CD4-positive, alpha-beta T cell treated with Interferon gamma for 1 hour (primary cell): ENCODE measurements at places on chromosomes 7 and 10.

DNA sequence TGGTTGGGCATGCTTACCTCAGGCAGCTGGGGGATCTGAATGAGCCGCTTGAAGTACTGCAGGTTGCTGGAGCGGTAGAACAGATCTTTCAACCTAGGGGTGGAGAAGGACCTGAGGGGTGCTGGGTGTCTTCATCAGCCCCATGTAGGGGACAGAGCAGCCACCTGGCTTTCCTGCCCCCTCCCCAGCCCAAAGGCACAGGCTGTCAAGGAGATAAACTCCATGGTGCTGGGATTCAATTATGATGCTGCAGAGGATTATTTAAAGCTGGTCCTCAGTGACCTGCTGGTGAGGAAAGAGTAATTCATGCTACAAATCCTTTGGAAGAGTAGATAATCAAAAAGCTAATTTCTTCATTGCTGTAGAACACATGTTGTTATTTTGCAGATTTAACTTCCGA is 71.1 kb downstream of the SPDYE5 start:
- no peak for DNase-seq

DNA sequence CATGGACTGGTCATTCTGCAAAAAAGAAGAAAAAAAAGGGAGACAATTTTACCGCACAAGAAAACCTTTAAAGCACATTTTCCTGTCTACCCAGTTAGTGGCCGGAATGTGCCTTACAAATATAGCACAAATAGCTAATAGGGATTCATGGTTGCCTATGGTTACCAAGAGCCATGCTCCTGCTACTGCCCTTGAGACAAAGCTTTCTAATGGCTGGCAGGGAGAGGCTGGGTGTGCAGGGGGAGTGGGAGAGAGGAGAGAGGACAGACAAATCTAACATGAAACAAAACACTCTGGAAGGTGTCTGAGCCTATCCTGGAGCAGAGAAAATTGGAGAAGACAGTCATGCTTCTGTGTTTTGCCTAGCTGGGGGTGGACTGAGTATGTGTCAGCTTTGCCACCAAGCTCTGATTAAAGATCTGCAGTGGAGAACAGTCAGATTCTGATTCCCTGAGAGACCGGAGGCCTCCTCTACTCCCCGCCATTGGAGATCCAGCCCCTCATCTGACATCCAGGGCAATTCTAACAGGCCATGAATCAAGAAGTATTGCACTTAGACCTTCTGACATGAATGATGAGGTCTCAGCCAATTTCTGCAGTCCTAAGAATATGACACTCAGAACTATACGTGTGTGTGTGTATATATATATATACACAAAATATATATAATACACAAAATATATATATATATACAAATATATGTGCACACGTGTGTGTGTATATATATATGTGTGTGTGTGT is 80.2 kb downstream of the PRTFDC1 start:
- no peak for DNase-seq

GRCh38 chr10:36185097-36185496 is 543.0 kb upstream of the FZD8 start:
- no peak for DNase-seq

DNA sequence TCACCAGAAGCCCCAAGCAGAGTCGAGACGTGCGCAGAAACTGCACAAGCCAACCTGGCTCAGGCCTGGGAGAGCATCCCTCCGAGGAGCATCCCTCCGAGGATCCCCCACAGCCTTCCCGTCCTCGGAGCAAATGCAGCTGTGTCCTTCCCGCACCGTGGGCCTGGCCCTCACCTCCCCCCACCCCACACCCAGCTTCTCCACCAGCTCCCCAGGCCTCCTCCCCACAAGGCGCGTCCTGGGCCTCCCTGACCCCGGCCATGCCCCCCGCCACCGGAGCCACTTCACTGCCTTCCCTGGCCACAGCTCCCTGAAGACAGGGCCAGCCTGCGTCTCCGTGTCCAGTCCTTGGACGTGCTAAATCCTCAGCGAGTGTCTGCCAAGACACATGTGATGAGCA is 60.6 kb downstream of the PTPRN2 start:
- no peak for DNase-seq

DNA sequence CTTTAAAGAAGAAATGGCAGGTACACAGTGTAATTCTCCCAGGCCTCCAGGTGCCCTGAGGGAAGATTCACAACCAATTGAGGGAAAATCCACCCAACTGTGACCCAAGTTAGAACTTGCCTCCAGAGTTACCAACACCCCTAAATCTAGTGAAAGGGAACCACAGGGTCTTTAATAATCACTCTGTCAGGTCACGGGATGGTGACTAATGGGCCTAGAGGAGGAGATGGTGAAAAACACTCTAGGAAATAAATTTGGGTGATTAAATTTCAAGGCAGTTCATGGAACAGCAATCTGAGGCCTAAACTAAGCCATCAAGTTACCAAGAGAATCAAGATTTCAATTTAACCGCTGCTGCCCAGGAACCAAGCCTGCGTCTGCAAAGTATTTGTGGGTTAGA is 26.7 kb upstream of the SLF2 start:
- no peak for DNase-seq

- DNase-seq, result peak; percentile 77
These were observed 193.8 kb upstream of the ADO start for GRCh38 chr10:62610649-62611229.

DNA sequence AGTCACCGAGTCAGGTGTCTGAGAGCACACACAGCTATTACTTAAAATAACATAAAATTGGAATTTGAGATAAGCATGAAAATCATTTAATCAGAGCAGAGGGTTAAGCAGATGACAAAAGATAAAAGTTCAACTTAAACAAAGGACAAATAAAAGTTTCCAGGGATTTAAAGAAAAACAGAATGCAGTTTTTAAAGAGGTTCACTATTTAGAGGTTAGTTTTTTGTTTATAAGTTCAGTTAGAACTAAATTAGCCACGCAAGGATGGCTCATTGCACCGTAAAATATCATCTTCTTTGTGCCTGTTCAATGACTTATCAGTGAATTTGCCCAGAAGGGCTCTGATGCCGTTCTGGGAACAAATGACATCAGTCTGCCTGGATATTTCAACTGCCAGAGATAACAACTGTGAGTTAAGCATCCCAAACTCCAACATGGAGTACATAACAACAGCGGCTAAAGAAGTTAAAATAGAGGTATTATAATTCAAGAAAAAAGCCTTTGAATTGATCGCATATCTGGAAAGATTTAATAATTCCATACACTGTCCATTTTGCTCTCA is 107.8 kb downstream of the ANK3 start:
- DNase-seq, result no peak

DNA sequence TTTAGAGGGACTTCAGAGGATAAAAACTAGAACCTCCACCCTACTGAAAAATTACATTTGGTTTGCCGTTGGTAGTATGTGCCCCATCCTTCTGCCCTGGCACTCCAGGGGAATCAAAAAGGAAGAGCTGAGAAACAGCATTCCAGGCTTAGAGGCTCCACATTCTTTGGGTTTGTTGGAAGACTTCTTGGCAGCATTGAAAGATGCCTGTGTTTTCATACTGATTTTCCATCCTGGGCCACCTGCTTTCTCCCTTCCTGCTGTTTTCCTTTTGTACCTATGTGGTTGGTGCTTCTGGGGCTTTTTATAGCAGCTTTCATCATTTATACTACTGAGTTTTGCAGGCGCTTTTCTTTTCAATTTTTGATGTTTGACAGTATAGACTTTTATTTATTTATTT is 61.7 kb downstream of the AUTS2 start:
- DNase-seq, result no peak

GRCh38 chr7:102978284-102978683 is 65.5 kb downstream of the LRRC17 start:
- peak; percentile 2 for DNase-seq

DNA sequence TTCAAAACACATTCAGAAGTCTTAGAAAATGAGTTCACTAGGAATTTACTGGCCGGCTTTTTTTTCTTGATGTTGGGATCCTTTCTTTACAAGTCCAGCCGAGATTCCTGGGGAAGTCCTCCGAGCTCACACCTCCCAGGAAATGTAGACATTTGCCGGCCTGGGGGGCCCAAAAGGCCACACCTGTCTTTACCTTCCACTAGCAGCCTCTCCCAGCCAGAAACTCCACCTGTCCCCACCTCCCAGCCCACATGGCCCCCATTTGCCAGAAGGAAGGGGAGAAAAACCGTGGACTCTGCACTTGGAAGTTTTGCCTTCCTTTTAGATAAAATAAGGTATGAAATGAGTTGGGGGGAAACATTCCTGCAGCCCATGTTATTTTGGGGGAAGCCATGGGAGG is 27.6 kb upstream of the EMX2 start:
- DNase-seq, result no peak

- no peak for DNase-seq
These were observed 261.9 kb upstream of the LYZL1 start for GRCh38 chr10:29026802-29027580.

GRCh38 chr7:150936018-150936417 is 42.1 kb downstream of the KCNH2 start:
- no peak for DNase-seq

DNA sequence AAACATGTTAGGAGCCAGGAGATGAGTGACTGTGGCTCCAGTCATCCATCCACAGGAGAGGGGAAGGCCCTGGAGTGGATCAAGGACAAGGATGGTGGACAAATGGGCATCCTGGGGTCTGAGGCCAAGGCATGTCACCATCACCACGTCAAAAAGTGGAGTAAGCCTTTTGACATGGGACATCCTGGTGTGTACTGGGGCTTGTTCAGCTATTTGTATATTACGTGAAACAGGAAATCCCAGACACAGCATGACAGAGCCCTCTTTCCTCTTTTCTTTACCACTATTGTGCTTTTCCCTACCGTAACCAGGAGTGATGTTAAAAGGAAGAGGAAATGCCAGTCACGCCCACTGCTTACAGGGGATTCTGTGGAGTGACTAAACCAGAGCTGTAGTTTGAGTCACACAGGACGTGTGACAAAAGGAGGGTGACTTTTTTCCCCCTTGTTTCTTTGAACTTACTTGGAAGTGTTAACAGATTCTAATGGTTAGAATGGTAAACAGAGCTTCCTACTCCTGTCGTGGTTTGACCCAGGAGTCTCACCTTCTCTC is 15.4 kb downstream of the ACSL5 start:
- DNase-seq, result peak; percentile 73

DNA sequence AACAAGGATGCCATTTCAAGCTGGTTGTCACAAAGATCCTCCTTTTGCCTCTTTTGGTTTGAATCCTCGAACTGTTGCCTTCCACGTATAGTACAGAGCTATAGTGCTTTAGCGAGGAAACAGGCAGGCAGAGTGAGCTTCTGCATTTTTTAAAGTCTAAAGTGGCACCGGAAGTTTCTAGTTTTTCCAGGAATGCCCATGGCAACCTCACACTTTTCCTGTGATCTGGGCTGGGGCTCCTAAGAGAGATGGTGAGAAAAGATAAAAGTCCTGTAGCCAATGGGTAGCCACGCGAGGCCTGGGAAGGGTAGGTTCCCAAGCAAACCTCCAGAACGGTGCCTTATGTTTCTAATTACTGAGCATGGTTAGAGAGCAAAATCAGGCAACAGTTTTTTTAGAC is 76.7 kb downstream of the CALD1 start:
- no peak for DNase-seq

GRCh38 chr7:20269726-20270125 is 52.5 kb upstream of the MACC1 start:
- DNase-seq, result no peak

DNA sequence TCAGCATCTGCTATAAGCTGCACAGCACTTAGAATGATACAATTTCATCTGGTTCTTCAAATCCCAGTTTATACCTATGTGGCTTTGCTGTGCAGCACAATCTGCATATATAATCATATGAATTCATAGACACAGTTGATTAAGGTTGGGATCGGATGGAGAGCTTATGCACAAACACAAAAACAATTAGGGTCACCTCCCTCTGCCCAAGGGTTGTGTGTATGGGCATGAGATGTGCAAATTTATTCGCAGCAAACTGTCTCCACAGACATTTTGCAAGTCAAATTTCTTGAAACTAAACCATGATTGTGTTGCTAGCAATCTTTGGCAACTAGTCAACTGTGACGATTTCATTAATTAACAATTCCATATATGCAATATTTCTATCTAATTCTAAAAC is 955.7 kb downstream of the SORCS3 start:
- no peak for DNase-seq

- DNase-seq, result peak; percentile 41
These were observed 7.0 kb upstream of the GBX1 start for GRCh38 chr7:151174246-151175046.

GRCh38 chr10:70051848-70052247 is 798 bp upstream of the MACROH2A2 start:
- DNase-seq, result no peak

DNA sequence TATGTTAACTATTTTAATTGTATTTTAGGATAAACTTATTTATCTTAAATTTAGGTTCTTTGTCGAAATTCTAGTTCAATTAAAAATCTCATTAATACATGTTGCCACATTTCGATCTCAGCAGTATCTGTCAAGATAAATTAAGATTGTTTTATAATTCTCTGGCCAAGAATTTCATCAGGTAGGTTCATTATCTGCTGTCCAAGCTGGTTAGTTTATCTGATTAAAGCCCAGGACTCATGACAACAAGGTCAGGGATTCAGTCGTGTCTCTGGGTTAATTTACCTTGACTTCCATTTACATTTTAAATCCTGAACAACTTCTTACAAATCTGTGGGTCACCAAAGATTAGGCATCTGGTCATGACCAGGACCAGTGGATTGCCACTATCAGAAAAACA is 7.6 kb downstream of the STEAP4 start:
- no peak for DNase-seq

GRCh38 chr10:24944512-24945255 is 7.7 kb downstream of the PRTFDC1 start:
- DNase-seq, result no peak

DNA sequence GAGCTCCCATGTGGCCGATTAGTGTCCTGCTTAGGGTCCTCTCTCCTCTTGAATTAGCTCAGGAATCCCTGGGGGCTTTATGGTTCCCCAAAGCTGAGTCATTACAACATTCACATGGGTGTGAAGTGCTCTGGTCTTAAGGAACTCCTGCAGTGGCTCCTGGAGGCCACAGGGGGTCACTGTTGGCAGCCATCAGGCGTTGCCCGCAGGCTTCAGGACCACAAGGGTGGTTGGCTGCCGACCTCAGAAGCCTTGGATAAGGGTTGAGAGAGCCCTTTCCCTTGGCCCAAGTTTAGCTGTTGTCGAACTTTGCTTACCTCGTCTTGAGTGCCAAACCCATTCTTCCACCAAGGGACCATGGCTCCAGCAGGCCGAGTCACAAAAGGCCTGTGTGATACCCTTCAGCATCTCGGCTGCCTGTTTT is 61.7 kb downstream of the SH2D4B start:
- DNase-seq, result peak; percentile 44

GRCh38 chr10:118870467-118871243 is 115.9 kb upstream of the CACUL1 start:
- no peak for DNase-seq

DNA sequence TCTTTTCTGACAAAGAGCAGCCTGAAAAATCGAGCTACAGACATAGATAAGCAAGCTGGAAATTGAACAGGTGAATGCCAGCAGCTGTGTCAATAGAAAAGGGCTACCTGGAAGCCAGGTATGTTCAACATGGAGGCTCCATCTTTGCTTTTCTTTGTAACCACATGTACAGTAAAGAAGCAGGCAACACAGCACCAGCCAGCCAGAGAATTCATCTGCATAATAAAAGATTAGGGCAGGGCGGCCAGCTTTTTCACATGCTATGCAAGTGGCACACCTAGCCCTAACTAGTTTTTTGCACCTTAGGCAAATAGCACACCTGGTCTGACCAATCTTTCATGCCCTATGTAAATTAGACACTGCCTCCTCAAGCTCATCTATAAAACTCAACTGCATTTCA is 25.7 kb downstream of the COG5 start:
- DNase-seq, result no peak
